Activated T-cell treated with anti-CD3 and anti-CD28 coated beads, Interleukin-2, amount 50 U/mL, for 4 hours (primary cell): ENCODE measurements at places on chromosomes 7 and 10. TPM values are rescaled to one million over a fixed set of nuclear protein-coding genes. Genes with fewer than 3 reads are reported as not detected.

- DNase-seq: no peak
Observed at GRCh38 chr10:77392236-77392721, 245.3 kb downstream of the KCNMA1 start.

DNA sequence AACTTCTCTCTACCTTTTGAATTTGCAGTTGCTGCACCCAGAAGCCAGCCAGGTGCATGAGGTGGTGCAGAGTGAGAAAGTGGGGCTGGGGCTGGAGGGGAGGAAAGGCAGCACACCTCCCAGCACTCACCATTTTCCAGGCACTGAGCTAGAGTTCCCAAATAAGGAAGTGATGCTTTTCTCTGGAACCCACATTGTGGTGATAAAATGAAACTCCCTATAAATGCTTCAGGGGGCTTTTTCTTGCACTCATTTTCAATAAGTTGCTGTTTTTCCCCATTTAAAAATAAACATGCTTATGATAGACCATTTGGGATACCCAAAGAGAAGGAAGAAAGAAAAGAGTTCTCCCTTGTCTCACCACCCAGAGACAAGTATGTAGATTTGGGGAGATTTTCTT is 42.8 kb upstream of the TNS3 start:
- no peak for DNase-seq

DNA sequence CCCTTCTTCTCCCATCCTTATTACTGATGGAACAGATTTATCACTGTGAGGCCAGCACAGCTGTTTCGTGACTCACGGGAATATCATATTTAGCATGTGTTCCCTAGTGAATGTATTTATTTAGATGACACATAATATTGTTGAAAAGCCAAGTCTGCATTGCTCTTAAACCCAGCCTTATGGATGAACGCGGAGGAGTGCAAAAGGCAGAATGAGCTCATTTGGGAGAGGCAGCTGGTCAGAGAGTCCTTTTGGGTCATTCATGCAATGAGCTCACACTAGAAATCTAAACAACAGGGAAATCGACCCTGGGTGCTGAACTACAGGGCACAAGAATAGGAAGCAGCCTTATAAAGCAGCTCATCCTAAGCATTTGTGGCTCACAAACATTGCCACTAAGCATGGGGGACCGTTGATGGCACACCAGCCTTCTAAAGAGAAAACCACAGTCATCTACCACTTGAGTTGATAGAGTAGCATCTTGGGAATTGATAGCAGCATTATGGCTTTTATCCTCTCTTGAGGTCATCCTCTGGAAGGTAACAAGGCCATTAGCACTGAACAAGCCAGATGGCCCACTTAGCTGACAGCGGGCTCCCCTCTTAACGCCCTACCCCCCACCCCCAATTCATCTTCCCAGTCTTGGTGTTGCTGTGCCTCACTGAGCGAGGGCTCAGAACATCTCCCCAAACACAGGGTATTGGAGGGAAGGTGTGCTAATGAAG is 32.9 kb upstream of the SDK1 start:
- DNase-seq: no peak

The MKX gene
- 0.37 TPM for total RNA-seq
